AG09309 (cell line): ENCODE measurements at places on chromosomes 7 and 10.

DNA sequence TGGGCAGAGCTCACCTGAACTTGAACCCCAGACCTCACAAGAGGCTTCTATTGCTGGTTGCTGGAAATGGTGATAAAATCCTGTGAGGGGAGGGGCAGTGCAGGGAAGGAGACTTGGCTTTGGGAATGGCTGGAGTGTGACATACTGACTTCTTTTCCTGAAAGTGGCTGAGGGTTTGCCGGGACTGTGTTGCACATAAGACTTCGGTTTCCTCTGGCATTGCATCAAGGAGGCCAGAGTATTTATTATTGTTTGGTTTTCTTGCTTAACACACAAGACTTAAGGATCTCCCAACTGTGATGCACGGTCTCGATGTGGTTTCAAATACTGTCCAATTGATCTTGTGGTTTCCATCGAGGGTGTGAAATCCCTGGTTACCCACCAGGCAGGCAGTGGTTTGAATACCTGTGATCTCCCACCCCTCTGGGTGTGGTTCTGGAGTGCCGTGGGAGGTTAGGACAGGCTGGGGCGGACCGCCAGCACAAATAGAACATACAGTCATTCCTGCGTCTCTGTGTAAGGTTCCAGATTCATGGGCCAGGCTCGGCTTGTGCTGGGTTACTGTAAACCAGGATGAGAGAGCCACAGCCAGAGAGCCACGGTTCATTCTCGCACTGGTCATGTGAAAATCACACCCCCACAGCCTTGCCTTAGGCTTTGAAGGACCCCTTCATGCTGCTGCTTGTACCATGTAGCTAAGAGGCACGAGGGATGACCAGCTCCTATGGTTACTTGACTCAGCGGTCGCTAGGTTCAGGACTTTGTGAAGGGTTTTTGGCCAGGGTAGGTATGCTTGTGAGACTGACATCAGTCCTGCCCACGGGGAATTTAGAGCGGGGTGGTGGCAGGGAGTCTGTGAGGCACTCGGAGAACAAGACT lies 39.2 kb downstream of the WBP1L start:
- peak; percentile 90 for DNase-seq

DNA sequence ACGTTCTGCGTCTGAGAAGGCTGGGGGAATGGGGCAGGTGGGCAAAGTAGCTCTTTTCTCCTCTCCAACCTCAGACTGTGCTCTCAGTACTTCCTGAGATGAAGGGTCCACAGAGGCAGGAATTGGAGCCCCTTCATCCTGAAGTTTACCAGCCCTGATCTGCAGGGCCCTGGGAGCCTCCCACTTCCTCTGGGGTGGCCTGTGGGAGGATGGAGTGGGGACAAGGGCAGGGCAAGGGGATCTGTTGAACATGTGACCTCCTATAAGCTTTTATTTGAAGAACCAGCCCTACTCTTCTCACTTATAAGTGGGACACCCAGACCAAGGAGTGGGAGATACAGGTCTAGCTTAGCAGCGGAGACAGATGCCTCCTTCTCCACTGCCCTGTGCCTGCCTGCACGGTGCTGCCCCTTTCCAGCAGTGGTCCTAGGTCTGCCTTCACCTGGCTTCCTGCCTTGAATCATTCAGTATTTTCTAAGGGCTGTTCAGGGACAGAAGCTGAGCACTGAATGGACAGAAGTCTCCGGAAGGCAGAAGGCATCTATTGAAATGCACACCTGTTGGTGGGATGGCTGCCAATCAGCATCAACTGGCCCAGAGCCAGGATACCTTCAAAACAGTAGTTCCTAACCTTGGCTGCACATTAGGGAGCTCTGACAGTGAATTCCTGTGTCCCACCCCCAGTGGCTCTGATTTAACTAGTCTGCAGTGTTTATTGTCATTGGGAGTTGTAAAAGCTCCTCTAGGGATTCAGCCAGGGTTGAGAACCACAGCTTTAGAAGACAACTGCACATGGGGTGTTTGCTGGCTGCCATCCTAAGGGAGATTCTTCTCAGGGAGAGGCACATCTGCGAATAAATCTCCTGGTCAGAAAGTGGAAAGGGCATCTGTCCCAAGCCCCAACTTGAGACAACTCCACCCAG lies 2.7 kb upstream of the ARHGAP22 start:
- no peak for DNase-seq

DNA sequence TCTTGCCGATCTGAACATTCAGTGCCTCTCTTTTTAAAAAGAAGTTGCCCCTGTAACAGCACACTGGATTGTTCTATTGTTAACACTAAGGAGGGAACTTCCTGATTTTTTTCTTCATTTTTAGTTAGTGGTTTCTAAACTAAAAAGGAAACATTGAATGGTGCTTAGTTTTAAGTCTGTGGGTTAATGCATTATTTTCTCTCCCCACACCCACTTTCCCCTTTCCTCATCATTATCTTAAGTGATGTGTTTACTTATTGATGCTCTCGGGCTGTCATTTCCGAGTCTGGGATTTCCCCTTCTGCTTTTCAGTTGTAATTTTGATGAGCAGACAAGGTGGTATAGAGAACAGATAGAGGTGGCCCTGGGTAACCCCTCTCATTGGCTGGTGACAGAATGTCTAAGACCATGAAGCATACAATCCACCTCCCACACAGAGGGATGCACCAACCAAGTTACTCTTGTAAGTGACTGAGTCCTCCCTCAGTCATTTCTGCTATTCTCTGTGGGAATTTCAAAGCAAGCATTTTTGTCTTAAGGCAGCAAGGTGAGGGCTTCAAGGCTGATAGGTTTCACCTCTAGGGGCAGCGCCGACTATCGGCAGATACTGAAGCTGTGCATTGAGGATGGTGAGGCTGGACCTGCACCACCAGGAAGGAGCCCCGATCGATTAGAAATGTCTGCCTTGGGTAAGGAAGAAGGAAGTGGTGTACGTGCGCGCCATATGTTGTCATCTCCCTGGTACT lies 49.5 kb downstream of the CHN2 start:
- no peak for DNase-seq

- DNase-seq: no peak
Observed at GRCh38 chr10:114393482-114393881, 10.8 kb downstream of the AFAP1L2 start.

- DNase-seq: no peak
Observed at GRCh38 chr7:152894295-152895170, 135.0 kb downstream of the ACTR3B start.

- no peak for DNase-seq
Observed at GRCh38 chr10:49187950-49188761, at the start of gene TMEM273. Gene TMEM273 (minus strand): TSS chr10:49188391. CDS start chr10:49188336, 55 bp downstream.

DNA sequence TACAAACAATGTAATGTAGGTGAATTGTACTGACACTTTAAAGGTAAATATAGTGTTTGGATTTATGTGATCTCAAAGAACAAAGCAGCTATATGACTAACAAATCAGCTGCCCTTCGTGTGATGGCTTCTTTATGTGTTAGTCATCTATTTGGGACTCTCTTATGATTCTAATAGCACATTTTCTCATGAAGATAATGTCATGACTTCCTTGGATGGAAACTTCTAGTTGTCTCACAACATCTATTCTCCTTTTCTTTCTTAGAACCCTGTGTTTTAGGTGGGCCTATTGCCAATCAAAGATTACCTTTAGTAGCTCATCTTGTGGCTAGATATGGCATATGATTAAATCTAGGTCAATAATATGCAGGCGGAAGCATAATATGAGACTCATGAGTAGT lies 45.0 kb downstream of the TMEM106B start:
- DNase-seq: no peak

DNA sequence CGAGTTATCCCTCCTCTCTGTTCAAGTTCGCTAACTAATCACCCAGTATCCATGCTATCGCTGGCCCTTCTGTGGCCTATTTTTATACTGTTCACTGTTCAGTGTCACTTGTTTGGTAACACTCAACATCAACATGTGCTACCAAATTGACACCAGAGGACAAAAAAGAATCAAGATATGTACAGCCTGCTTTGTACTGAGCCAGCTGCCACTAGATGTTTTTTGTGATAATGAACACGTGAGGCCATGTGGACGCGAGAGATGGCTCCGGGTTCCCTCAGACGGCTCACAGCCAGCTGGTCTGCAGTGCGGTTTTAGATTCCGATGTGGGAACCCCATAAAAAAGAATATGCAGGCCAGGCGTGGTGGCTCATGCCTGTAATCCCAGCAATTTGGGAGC lies 21.2 kb downstream of the CAV1 start:
- DNase-seq: no peak

DNA sequence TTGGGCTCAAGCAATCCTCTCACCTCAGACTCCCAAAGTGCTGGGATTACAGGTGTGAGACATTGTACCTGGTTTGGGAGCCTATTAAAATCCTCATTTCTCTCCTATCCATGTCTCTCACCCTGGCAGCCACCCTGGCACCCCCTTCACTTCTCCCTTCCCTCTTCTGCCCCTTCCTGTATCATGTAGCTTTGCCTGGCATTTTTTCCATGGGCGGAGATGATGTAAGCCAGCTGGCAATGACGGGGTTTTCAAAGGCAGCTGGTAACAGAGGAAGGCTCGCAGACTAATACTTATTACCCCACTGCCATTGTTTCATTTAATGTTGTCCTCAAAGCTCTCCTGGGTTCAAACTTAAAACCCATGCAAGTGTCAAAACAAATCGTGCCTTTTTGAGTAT lies 61.9 kb downstream of the RGS10 start:
- DNase-seq: no peak

- DNase-seq: no peak
Observed at GRCh38 chr7:133029463-133029862, 52.4 kb downstream of the CHCHD3 start.

GRCh38 chr7:113010377-113010776 lies 76.2 kb downstream of the GPR85 start:
- DNase-seq: no peak

- no peak for DNase-seq
Observed at GRCh38 chr10:120969219-120969645, 118.1 kb downstream of the WDR11 start.

DNA sequence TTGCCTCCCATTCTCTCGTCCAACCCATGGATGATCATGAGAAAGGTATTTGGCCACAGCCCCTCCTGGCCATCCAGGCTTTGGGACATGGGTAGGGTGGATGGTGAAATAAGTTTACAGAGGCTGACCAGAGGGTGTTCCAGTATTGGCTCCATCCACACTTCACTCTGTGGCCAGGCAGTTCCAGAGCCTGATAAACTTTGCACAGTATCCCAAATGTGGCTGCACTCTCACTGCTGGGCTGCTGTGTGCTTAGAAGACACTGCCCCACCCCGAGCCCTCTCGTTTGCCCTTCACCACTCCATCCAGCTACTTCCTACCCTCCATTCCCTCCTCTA lies 72.0 kb upstream of the ZMIZ1 start:
- no peak for DNase-seq

DNA sequence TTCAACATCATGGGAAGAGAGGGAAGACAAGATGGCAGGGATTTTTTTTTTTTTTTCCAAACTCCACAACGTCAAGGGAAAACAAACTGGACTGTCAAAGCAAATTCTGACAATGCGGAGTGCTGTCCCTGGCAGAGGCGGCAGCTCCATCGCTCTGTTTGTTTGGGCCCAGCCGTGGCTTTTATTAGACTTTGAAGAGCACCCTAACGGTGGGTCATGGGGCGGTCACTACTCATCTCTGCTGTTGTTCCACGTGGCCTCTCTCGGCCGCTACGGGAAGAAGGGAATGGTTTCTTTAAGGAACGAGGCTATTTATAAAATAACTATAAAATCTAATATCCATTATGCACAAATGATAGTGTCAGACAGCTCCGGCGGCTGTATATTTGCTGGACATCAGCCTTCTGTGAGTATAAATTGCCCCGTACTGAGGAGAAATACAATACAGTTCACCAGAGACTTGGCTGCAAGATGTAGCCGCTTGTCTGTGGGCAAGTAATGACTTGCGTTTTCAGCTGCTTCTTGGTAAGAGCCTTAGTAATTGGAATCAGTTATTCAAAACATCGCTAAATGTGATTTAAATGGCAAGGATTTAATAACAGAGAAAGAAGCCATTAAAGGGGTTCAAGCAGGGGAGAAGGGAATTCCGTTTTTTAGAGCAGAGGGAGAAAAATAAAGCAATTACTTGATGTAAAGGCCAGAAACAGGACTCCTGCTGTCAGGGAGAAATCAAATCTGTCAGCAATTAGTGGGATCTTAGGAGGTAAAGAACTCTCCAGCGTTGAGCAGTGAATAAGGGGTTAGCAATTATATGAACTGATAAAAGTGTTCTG lies 61.7 kb upstream of the RAB11FIP2 start:
- no peak for DNase-seq

DNA sequence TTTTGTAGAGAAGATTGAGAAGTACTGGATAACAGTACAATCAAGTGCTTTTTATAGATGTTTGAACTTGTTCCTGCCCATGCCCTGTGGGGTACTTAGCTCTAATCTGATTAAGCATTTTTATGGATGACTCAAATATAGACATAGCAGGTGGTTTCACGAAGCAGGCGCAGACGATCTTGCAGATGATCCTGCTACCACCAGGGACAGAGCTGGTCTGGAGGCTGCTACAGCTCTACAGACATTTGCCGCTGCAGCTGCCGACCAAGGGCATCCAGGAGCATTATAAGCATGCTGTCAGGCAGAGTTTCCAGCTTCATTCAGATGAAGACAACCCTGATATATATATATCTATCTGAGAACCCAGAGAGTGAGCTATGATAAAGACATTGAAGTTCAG lies 650.4 kb downstream of the NXPH1 start:
- no peak for DNase-seq

- DNase-seq: no peak
Observed at GRCh38 chr10:106830006-106830405, 334.5 kb downstream of the SORCS1 start.

DNA sequence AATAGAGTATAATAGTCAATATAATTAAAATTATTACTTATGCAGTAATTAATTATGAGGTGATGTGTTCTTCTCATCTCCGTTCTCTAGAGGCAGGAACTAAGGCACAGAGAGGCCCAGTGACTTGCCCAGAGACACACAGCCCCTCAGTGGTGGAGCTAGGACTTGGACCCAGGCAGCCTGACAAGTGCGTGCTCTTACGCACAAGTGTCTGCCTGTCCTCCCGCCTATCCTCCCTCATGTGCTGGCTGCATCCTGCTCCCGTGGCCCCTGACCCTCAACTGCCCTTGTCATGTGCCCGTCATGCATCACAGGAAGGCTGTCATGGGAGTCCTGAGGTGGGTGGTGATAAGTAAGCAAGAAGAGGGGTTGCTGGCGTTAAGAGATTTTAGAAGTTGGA lies 14.3 kb downstream of the IL2RA start:
- no peak for DNase-seq

DNA sequence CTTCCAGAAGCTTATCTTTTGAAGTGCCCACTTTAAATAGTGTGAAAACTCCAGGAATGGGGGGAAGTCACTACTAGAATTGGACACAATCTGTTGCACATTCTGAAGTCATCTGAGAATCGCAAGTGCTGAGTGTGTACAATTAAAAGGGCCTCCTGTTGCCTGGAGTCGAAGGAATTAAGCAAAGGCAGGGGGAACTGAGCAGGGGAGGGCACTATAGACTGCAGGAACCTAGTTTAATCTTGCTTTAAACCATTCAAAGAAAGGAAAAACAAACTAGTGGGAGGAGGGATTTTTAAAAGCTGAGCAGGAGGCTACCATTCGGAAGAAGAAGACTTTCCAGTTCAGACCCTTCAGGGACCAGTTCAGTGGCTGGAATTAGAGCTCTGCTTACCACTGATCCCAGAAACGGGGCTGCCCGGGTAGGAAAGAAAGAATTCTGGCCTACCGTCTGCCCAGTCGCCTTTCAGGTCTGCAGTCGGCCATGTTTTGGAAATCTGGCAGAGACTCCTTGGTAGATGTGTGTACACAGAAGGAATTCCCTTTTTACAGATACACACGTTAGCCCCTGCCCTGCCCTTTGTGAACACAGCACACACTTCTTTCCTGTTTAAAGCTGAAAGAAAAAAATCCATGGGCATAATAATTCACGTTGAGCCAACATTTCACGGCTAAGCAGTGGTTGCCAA lies 610.6 kb upstream of the FOXK1 start:
- no peak for DNase-seq
